ENCODE measurements at places on chromosomes 16 and 17.
A peak's percentile ranks its signal among the peaks of the same experiment; 100 is the strongest.

DNA sequence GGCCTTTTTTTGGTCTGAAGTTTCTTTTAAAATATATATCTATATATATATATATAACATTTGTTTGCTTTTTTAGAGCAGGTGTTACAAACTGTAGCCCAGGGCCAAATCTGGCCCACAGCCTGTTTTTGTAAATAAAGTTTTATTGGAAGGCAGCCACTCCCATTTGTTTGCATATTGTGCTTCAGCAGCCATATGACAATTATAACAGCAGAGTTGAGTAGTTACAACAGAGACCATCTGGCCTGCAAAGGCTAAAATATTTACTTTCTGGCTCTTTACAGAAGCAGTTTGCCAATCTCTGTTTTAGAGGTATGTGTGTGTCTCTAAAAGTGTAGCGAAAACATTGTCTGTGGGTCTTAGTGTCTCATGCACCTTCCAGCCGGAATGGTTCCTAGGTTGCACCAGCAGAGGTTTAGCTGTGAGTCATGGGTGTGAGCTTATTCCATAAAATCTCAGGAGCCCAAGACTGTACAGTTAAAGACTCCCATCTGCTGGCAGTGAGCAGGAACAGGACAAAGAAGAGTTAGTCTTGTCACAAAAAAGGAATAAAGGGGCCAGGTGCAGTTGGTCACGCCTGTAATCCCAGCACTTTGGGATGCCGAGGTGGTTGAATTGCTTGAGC, 23.8 kb downstream of the LCMT1 start:
- no peak for DNase-seq

- DNase-seq = no peak
Observed at GRCh38 chr17:62859146-62859545, 51.0 kb upstream of the MARCHF10 start.

- DNase-seq = no peak
Observed at GRCh38 chr16:81367821-81368220, 53.1 kb downstream of the GAN start.

DNA sequence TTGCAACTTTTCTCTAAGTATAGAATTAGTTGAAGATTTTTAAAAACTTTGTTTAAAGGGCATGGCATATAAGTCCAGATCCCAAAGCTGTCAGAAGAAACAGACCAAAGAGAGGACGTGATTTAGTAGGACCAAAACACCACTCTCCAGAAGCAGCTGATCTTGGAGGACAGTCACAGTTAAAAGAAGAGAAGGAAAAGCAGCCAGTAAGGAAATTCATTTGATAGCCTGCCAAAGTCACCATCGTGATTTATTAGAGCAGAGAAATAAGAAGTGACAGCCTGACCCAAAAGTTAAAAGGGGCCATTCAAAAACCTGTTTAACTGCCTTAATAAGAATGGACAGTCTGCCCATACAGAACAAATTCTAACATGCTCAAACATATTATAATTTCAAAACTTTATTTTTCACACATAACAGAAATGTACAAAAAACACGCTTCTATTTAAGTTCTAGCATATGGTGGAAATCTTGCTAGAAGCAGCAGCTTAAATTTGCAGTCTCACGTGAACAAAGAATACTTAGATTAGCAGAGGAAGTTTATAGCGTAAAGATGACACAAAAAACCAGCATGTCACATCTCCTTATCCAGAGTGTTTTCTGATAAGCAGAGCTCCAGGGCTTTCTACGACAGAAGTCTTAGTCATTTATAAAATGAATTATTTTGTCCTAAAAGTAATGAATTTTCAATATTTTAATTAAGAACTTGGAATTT, 37.2 kb downstream of the TXNDC11 start:
- no peak for DNase-seq

DNA sequence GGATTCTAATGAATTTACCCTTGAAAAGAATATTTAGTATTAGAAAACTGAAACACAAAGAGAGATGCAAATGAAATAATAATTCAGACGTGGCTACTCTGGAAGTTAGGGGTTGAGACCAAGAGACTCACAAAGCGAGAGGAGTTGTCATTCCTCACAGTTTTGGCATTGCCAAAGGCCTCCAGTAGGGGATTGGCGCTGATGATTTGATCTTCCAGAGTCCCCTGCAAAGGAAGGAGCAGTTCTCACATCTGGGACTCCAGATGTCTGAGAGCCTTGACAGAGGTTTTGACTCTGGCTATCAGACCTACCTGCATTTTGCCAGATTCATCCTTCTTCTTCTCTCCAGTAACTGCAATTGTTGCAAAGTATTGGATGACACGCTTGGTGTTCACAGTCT, 6.6 kb downstream of the MYH8 start:
- DNase-seq = no peak

DNA sequence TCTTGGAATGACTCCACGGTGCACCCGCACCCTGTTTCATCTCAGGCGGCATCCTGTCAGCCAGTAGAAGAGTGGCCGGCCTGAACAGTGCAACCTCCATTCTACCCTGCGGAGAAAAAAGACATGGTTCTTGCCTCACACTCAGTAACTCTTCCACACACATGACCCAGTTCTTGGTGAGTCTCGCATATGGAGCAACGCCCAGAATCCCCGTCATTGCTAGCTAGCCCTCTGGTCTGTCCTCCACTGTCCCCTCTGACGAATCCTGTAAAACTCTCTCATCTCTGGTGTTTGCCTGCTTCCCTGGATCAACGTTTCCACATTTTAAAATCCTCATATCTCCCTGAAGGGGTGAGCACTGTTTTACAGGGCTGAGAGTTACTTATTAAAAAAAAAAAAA, 4.2 kb upstream of the RDM1 start:
- no peak for DNase-seq

DNA sequence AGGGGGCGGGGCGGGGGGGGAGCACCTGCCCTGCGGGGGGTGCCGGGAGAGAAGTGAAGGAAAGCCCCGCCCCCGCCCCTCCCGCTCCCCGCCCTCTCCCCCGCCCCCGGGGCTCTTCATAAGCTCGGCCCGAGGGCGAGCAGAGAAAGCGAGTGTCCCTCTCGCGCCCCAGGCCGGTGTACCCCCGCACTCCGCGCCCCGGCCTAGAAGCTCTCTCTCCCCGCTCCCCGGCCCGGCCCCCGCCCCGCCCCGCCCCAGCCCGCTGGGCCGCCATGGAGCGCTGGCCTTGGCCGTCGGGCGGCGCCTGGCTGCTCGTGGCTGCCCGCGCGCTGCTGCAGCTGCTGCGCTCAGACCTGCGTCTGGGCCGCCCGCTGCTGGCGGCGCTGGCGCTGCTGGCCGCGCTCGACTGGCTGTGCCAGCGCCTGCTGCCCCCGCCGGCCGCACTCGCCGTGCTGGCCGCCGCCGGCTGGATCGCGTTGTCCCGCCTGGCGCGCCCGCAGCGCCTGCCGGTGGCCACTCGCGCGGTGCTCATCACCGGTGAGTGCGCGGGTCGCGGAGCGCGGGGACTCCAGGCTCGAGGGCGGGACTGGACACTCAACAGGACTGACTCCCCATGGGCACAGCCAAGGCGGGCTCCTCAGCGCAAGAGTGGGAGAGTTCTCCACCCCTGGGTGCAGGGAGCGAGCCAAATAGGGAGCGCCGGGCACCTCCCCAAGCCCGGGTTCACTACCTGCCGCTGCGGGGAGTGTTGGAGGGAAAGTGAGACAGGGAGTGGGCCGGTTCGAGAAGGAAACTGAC, at the start of gene HSD11B2:
TSS of gene HSD11B2 (plus strand) at position 145 of the 798 bp plus-strand sequence. CDS start at position 273, 128 bp downstream.
- DNase-seq = peak; percentile 14

DNA sequence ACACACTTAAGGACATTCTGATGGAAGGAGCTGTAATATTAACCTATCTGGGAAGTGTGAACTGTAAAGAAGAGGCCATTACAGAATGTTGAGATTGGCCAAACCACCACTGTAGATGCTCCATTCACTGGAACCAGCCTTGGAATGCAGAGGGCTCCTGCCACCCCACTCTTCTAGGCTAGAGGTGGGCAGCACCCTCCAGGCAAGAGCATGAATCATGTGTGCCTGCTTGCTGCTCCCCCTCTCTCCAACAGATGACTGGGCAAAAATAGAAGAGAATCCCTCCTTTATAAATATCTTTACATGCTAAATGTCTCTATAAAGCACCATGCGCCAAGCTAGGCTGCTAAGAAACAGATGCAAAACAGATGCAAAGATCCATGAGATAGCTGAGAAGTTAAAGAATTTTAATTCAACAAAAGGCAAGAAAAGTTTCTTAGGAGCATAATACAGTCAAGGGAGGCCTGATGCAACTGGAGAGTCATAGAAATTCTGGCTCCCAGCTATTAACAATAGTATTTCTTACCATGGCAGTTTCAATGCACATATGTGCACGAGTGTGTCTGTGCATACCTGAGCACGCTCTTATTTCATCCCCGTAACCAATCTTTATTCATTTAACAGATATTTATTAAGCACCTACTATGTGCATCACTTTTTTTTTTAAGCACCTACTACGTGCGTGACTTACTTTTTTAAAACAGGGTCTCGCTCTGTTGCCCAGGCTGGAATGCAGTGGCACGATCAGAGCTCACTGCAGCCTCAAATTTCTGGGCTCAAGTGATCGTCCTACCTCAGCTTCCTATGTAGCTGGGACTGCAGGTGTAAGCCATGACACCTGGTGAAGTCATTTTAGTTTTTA, 53.6 kb downstream of the GRIN2A start:
- DNase-seq = no peak

GRCh38 chr17:73227379-73227778, 34.3 kb downstream of the CPSF4L start:
- no peak for DNase-seq

GRCh38 chr17:35856603-35857002, 12.1 kb downstream of the HEATR9 start:
- DNase-seq = no peak

GRCh38 chr16:20122011-20122410, 48.3 kb upstream of the GPR139 start:
- DNase-seq = no peak

GRCh38 chr16:88453611-88454522, 787 bp downstream of the ZFPM1 start:
- peak; percentile 23 for DNase-seq

GRCh38 chr16:69393898-69394849, 8.4 kb upstream of the TERF2 start:
- no peak for DNase-seq

GRCh38 chr16:30395992-30396585, 869 bp downstream of the ZNF48 start:
- no peak for DNase-seq

GRCh38 chr17:27518048-27518447, 61.8 kb downstream of the KSR1 start:
- DNase-seq = no peak

- no peak for DNase-seq
Observed at GRCh38 chr16:87484487-87485331, 8.1 kb downstream of the ZCCHC14 start.

DNA sequence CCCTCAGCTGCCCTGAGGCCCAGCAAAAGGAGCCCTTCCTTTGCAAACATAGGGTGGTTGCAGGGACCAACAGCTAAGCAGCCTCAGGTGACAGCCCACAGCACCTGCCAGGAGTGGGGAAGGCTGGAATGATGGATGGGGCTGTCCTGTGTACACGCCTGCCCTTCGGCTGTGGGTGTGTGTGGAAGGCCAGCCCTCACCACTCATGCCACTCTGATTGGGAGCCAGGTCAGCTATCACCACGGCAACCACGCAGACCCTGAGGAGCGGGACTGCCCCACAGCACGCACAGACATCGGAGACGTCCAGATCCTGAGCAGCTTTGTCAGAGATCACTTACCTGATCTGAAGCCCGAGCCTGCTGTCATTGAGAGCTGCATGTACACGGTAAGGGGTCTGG, 11.9 kb downstream of the PIPOX start:
- no peak for DNase-seq

GRCh38 chr16:35480361-35480760, 2020.9 kb downstream of the TP53TG3F start:
- DNase-seq = no peak

GRCh38 chr17:68587026-68587425, 14.1 kb downstream of the FAM20A start:
- no peak for DNase-seq

DNA sequence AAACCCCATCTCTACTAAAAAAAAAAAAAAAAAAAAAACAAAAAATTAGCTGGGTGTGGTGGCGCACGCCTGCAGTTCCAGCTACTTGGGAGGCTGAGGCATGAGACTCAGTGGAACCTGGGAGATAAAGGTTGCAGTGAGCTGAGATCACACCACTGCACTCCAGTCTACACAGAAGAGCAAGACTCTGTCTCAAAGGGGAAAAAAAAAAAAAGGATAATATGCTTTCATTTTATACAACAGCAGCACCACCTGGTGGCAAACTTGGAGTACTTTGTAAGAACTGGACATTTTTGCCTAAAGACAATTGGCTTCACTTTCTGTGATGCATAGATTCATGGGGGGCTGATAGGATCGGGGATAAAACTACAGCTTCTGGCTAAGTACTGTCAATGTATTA, 8.5 kb downstream of the CHTF8 start:
- no peak for DNase-seq

DNA sequence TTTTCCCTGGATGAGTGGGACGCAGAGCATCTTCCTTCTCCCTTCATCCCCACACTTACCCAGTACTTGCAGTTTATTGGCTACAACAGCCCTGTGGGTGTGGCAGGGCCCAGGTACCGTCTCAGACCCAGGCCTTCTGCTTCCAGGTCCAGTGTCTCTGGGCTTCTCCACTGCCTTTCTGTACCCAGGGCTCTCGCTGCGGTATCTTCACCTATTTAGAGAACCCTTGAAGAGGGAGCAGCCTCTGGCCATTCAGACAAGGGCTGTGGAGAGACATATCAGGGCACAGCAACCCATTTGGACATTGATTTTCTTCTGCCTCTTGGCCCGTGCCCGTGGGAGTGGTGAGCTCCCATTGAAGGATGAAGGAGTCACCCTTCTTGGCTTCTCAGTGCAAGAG, 17.3 kb downstream of the TBX4 start:
- DNase-seq = no peak

GRCh38 chr16:4212934-4213296, 29.0 kb downstream of the SRL start:
- no peak for DNase-seq

GRCh38 chr16:25941800-25942499, 250.2 kb downstream of the HS3ST4 start:
- DNase-seq = no peak

- no peak for DNase-seq
Observed at GRCh38 chr16:86018071-86018470, 119.1 kb downstream of the IRF8 start.

- DNase-seq = no peak
Observed at GRCh38 chr16:16143931-16144330, 79.4 kb downstream of the ABCC6 start.

- no peak for DNase-seq
Observed at GRCh38 chr17:9811086-9811485, 10.8 kb downstream of the GSG1L2 start.

Measured in activated CD8-positive, alpha-beta memory T cell treated with anti-CD3 and anti-CD28 coated beads for 48 hours (primary cell).